Vagina (tissue), 2 donors: ENCODE measurements at places on chromosomes 11 and 22.

DNA sequence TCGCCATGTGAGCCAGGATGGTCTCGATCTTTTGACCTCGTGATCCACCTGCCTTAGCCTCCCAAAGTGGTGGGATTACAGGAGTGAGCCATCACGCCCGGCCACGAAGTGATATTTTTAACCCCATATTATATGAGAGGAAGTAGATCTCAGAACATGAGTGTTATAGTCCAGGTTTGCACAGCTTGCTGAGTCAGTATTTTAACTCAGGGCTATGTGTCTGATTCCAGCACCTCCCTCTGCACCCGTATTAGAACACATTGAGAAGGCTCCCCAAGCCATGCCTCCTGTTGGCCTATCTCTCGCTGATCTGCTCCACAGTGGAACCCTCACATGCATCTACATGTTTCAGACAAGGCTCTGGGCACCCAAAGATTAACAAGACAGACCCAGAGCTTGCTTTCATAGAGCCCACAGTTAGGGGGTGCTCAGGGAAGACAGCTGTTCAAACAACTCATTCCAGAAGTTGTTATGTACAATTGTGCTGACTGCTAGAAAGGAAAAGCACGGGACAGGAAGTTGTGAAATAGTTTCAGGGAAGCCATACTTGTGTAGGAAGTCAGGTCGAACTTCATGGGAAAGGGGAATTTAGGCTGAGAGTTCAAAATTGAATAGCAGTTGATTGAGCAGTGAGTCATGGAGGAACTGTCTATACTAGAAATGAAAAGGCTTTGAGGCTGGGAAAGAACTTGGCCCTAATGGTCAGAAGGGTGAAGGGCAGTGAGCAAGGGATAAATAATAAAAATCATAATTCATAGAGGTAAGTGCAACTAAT, 49.3 kb upstream of the CLPB start:
- H3K27ac ChIP-seq: no peak overlapping the region
- no peaks in the 10 kb centered on the region for H3K4me1 ChIP-seq
- DNase-seq: no peak

GRCh38 chr22:50583294-50583861, 729 bp upstream of the CHKB start:
- H3K4me1 ChIP-seq: peaks cover 25% of the 10 kb centered on the region
- no peak for DNase-seq
- H3K4me3 ChIP-seq: peak overlapping the region; percentile 77
- H3K36me3 ChIP-seq: no peaks in the 10 kb centered on the region

- H3K36me3 ChIP-seq: no peaks in the 10 kb centered on the region
- H3K4me3 ChIP-seq: no peak overlapping the region
- no peak overlapping the region for H3K27ac ChIP-seq
- H3K4me1 ChIP-seq: no peaks in the 10 kb centered on the region
Measured at GRCh38 chr22:35517769-35518530, 22.7 kb upstream of the RASD2 start.

DNA sequence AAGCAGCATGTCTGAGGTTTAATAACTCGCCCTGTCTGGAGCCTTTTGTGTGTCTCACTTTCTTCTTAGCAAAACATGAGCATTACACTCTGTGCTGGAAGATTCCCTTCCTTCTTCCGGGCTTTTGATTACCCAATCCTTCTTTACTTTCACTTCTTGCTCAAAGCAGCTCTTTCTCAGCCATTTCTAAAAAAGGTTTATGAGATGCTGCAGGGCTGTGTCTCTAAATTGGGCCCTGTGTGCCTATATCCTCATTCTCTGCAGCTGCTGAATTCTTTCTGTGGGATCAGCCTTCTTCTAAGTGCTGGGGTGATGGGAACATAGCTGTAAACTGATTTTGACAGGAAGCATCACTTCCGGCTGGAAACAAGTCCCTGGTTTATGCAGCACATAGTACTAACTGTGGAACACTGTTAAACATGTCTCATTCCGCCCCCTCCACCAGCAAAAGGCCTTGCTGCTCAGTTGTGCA, 71.8 kb downstream of the PIWIL4 start:
- no peaks in the 10 kb centered on the region for H3K27me3 ChIP-seq
- H3K27ac ChIP-seq: peak overlapping the region; percentile 22
- no peak for DNase-seq
- H3K4me3 ChIP-seq: no peak overlapping the region
- no peaks in the 10 kb centered on the region for H3K36me3 ChIP-seq

DNA sequence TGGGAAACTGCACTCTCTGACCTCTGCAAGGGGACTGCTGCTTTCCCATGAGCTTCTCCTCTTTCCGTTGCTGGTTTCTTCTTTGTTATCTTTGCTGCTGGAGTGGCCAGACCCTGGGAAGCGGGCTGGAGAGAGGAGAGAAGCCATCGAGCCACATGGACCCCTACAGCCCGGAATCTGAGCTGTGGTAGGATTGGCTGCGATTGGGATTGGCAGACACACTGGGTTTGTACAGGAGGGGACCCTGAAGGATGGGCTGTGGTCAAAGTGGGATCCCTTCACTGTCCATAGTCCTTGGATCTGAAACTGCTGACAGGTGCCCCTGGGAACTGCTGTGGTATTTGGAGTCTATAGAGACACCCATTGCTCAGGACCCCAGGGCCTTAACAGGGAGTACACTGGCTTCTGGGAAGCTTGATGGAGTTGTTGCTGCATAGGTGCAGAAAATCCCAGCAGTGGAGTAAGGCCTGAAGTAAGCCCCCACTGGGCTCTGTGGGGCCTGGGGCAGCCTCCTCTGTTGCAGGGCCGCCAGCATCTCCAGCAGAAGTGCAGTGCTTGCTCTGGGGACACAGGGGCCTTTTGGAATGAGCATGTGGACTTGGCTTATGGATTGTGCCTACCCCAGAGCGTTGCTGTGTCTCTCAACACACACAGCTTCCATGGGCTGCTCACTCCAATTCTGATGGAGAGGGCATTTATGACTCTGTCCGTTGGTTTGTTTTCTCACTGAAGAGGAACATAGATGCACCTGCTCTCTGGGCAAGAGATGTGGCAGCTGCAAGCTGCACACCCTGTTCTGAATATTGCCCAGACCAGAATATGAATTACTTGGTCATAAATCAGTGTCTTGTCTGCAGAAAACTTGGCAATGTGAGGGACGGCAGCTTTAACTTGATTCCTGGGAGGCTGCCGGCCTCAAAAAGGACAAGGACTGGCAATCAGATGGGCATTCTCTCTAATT, 32.0 kb downstream of the BCR start:
- no peaks in the 10 kb centered on the region for H3K27me3 ChIP-seq
- peaks cover 32% of the 10 kb centered on the region for H3K4me1 ChIP-seq
- DNase-seq: no peak

GRCh38 chr11:11267312-11267711, 85.7 kb downstream of the CSNK2A3 start:
- H3K4me3 ChIP-seq: no peak overlapping the region
- DNase-seq: no peak
- no peaks in the 10 kb centered on the region for H3K36me3 ChIP-seq
- no peaks in the 10 kb centered on the region for H3K4me1 ChIP-seq
- no peaks in the 10 kb centered on the region for H3K27me3 ChIP-seq
- no peak overlapping the region for H3K27ac ChIP-seq

- no peak overlapping the region for H3K27ac ChIP-seq
- H3K36me3 ChIP-seq: no peaks in the 10 kb centered on the region
- no peaks in the 10 kb centered on the region for H3K27me3 ChIP-seq
- H3K4me1 ChIP-seq: no peaks in the 10 kb centered on the region
Measured at GRCh38 chr11:126598344-126599216, 243.1 kb downstream of the ST3GAL4 start.

GRCh38 chr11:1736447-1736992, 13.9 kb downstream of the IFITM10 start:
- H3K4me3 ChIP-seq: no peak overlapping the region
- H3K27me3 ChIP-seq: no peaks in the 10 kb centered on the region
- H3K36me3 ChIP-seq: no peaks in the 10 kb centered on the region
- DNase-seq: no peak
- no peaks in the 10 kb centered on the region for H3K4me1 ChIP-seq
- H3K27ac ChIP-seq: no peak overlapping the region

DNA sequence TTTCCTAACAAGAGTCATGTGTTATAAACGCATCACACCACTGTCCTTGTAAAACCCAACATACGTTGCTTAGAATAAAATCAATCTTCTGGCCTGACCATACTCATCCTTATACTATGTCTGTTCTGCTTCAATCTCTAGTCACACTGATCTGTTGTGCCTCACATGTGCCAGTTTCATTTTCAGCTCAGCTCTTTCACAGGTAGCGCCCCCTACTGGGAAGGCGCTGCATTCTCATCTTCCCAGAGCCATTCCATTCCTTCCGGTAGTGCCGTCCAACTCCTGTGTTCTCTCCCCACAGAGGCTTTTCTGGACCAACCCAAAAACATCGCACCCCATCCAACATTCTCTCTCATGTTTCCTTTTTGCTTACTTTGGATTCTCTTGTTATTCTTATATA, 22.2 kb downstream of the CASP5 start:
- no peaks in the 10 kb centered on the region for H3K4me1 ChIP-seq
- no peak for DNase-seq
- no peak overlapping the region for H3K27ac ChIP-seq
- no peaks in the 10 kb centered on the region for H3K36me3 ChIP-seq
- no peak overlapping the region for H3K4me3 ChIP-seq

- H3K36me3 ChIP-seq: no peaks in the 10 kb centered on the region
- DNase-seq: no peak
Measured at GRCh38 chr11:17552392-17553248, 5.6 kb downstream of the OTOG start.

DNA sequence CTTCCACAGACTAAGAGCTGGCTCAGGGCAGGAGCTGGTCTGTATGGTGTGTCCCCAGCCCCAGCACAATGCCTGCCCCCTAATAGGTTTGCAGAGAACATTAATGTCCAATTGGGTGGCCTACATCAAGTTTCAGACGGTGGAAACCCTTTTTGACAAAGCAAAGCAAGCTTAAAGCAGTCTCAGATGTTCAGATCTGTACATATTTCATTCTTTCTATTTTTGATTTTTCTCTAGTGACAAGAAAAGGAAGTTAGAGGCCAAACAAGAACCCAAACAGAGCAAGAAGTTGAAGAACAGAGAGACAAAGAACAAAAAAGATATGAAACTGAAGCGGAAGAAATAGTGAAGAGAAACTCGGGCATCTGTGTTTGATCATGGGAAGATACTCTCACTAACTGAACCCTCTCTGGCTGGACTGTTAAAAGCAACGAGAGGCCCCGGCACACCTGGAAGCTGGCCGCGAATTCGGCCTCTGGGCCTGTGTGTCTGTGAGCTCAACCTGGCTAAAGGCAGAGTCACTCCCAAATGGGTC, 40.5 kb downstream of the NAT10 start:
- peaks cover 72% of the 10 kb centered on the region for H3K36me3 ChIP-seq
- H3K27ac ChIP-seq: no peak overlapping the region
- no peak for DNase-seq
- no peaks in the 10 kb centered on the region for H3K27me3 ChIP-seq

DNA sequence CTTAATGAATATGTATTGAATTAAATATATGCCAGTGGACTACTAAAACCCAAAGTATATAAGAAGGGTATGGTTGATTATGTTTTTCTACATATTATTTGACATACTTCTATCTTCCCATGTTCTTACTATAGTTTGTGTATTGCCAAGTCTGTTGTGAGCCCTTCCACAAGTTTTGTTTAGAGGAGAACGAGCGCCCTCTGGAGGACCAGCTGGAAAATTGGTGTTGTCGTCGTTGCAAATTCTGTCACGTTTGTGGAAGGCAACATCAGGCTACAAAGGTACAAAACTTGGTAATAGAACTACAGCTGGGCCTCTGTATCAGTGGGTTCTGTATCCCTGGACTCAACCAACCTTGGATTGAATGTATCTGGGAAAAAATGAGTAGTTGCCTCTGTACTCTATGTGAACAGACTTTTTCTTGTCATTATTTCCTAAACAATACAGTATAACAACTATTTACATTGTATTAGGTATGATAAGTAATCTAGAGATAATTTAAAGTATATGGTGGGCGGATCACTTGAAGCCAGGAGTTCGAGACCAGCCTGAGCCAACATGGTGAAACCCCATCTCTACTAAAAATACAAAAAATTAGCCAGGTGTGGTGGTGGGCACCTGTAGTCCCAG, 38.7 kb upstream of the TTC36 start:
- no peak overlapping the region for H3K27ac ChIP-seq
- no peaks in the 10 kb centered on the region for H3K27me3 ChIP-seq
- no peak overlapping the region for H3K4me3 ChIP-seq
- DNase-seq: no peak
- peaks cover 71% of the 10 kb centered on the region for H3K36me3 ChIP-seq

GRCh38 chr11:66542362-66542761, 3.5 kb downstream of the ZDHHC24 start:
- no peak for DNase-seq
- no peaks in the 10 kb centered on the region for H3K27me3 ChIP-seq
- no peaks in the 10 kb centered on the region for H3K36me3 ChIP-seq
- no peak overlapping the region for H3K27ac ChIP-seq
- no peak overlapping the region for H3K4me3 ChIP-seq

DNA sequence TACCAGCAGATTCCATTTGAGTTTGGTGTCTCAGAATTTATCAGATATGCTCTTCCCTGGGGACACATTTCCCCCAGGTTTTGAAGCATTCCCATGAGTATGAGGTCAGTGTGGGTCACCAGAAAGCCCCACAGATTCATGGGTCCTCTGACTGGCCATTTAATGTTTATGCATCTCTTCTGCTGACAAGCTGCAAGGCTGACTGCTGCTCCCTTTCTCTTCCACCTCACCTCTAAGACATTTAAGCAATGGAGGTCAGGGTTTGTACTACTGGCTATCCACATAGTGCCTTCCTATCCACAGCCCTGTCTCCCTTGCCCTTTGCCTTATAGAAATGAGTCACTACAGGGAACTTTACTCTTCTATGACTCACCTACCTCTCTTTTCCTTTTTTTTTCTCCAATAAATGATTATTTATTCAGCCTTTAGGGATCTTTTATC, 106.0 kb upstream of the TIMP3 start:
- H3K36me3 ChIP-seq: no peaks in the 10 kb centered on the region
- H3K27ac ChIP-seq: no peak overlapping the region
- H3K4me3 ChIP-seq: no peak overlapping the region
- H3K4me1 ChIP-seq: peaks cover 29% of the 10 kb centered on the region
- no peaks in the 10 kb centered on the region for H3K27me3 ChIP-seq
- DNase-seq: no peak

DNA sequence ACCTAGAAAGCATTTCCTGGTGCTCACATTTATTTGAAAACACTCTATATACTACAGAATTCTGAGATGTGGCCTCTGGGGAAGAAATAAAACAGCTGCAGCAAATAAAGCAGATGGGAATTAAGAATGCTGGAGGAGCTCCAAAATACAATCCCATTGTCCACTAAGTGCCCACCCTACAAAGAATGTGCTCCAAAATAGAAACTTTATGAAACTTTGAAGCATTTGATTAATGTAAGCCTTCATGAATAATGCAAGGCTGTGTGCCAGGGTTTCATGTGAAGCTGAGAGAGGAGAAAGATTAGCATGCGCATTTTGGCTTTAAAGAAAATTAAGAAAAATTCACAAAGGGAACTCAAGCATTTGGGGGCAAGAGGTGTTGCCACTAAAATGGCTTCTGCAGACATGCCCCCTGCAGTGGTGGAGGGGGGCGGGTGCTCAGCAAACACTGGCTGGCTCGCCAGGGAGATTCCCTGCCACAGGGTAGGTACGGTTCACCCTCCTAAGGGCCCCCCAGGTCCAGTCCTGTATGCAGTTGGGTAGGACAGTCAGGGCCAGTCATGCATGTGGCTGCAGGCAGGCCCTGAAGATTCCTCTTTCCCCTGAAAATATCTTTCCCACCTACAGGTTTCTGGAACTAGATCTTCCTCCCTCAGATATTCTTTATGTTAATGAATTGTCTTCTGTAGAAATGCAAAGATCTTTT, 46.6 kb upstream of the RCN1 start:
- no peaks in the 10 kb centered on the region for H3K4me1 ChIP-seq
- no peaks in the 10 kb centered on the region for H3K36me3 ChIP-seq
- no peak overlapping the region for H3K4me3 ChIP-seq
- H3K27ac ChIP-seq: no peak overlapping the region

GRCh38 chr11:10856689-10857458, 979 bp downstream of the ZBED5 start:
- peaks cover 38% of the 10 kb centered on the region for H3K4me1 ChIP-seq
- H3K27ac ChIP-seq: peak overlapping the region; percentile 96
- H3K36me3 ChIP-seq: peaks cover 24% of the 10 kb centered on the region
